ENCODE measurements at places on chromosomes 1 and 21.
A peak's percentile ranks its signal among the peaks of the same experiment; 100 is the strongest.

DNA sequence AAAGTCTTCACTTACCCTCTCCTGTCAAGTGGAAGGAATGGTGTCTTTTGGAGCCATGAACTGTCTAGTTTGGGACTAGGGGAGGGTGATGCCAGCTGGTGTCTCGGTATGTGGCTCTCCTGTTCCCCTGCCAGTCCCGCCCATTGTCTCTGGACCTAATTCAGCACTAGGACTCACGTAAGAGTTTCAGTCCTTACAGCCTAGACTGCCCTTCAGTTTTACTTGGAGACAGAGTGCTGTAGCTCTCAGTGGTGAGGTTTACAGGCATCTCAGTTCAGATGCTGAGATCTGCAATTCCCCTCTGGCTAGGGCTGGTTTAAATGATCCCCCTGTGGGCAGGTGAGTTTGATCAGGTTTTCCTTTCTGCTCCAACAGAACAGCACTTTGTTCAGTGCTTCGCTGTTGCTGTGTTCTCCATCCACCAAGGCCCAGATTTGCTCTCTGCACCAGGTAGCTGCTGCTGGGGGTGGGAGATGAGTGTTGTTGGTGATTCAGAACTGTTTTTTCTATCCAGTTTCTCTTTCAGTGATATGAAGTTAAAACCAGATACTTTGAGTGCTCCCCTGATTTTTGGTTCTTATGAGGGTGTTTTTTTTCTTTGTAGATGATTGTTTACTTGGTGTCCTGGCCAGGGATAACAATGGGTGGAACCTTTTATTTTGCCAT, 198.3 kb upstream of the RNPC3 start:
- DNase-seq: no peak

DNA sequence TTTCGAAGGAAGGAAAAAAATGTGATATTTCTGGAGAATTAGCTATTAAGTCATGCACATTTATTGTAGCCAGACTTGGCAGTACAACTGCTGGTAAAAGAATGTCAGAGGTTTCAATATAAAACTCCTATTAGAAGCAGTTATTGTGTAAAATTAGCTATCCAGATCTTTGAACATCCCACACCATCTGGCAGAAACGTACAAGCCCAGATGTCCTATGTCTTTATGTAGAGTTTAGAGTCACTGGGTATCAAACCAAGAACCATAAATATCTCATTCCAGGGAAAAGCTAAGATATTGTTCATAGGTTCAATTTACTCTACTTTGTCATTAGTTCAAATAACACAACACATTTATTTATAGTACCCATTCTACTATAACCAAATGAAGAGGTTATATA, 31.4 kb downstream of the OLFM3 start:
- no peak for DNase-seq

DNA sequence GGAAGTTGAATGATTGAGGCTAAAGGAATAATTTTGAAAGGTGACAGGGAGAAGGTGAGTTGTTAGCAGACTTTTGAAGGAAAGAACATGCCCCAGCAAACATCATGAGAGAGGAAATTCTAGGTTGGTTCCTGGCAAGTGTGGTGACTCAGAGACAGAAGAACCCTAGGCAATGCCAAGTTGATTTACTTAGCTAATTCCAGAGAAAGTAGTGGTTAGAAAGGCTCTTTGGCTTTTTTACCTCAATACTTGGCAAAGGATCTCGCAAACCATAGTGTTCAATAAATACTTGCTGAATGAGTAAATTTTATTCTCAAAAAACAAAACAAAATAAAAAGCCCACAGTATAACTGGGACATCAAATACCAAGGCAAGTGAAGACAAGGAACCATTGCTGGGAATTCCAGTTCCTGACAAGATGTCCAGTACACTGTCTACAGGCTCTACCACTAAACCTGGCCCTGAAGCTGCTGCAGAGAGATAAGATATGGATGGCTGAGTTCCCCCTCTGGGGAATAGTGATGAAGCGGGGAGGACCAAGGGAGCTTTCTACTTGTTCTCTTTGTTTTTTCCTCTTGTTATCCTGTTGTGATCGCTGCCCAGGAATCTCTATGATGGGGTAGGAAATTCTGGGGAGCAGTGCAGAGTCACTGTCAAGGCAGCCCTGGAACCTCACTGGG, 48.2 kb downstream of the IL12RB2 start:
- DNase-seq: no peak

DNA sequence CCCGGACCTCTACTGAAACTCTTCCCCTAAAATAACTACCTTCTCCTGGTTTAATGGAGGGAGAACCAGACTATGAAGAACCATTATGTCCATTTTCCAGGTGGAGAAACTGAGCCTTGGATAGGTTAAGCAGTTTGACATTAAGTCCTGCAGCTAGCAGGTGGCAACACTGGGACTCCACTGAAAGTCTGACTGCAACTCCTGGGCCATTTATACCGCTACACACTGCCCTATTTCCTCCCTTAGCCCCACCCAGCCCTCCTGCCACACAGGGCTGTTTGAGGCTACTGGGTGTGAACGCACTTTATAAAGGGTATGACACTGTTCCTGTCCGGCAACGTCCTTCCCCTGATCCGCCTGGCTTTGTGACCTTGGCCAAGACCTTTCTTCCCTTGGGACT, 511 bp upstream of the INPP5B start:
- no peak for DNase-seq

DNA sequence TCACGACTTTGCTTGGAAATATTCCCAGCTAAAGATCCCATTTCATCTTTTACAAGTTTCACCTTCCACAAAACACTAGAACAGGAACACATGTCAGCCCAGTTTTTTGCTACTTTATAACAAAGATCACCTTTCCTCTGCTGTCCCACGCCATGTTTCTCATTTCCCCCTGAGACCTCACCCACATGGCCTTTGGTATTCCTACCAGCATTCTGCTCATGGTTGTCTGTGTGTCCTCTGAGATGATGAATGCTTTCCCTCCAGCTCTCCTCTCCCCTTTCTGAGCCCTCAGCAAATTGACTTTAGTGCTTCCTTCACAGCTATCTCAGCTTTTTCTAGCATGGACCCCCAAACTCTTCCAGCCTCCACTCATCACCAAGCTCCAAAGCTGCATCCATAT, 32.3 kb upstream of the ABCG1 start:
- DNase-seq: no peak

GRCh38 chr1:23799570-23800399, 769 bp downstream of the GALE start:
- DNase-seq: no peak

- no peak for DNase-seq
These were observed 187.1 kb downstream of the LMO4 start for GRCh38 chr1:87515781-87516180.

DNA sequence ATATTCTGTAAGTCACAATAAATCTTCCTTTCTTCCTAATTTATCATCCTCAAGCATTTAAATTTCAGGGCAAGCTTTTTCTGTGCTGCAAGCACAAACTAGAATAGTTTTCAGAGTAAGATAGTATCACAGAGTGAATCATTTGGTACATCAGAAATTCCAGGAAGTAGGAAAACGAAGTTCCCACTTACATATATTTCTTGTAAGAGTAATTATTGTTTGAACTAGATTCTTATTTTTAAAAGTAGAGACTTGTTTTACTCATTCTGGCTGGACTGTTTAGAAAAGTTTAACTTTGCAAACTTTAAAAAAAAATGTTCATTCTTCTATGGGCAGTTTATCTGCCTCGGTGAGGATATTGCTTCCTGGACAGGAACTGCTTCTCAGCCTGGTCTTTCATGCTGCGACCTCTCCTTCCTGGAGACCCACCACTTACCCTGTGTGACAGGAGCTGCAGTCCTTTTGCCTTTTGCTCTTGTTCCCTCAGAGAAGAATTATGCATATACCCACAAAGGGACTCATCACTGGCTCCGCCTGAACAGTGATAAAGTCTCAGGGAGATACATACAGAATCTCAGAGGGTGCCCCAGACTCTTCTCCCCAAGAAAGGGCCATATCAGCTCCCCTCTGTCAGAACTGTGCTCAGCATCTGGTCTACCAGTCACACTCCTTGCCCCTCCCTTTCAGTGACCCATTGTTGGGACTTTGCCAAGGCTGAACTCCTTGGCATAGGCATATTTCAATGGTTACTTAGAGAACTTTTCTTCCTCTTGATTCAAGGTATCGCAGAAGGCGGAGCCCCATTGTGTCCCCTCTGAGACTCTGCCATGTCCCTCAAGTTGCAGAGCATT, 102.7 kb upstream of the CD55 start:
- DNase-seq: no peak

DNA sequence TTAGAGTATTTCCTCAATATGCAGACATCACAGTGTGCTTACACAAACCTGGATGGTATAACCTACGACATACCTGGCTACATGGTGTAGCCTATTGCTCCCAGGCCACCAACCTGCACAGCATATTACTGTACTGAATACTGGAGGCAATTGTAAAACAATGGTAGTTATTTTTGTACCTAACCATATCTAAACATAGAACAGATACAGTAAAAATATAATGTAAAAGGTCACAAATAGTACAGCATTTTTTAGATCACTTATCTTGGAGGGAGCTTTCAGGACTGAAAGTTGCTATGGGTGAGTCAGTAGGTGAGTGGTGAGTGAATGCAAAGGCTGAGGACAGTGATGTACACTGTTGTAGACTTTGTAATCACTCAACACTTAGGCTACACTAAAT, 492.3 kb downstream of the MRPL39 start:
- no peak for DNase-seq

DNA sequence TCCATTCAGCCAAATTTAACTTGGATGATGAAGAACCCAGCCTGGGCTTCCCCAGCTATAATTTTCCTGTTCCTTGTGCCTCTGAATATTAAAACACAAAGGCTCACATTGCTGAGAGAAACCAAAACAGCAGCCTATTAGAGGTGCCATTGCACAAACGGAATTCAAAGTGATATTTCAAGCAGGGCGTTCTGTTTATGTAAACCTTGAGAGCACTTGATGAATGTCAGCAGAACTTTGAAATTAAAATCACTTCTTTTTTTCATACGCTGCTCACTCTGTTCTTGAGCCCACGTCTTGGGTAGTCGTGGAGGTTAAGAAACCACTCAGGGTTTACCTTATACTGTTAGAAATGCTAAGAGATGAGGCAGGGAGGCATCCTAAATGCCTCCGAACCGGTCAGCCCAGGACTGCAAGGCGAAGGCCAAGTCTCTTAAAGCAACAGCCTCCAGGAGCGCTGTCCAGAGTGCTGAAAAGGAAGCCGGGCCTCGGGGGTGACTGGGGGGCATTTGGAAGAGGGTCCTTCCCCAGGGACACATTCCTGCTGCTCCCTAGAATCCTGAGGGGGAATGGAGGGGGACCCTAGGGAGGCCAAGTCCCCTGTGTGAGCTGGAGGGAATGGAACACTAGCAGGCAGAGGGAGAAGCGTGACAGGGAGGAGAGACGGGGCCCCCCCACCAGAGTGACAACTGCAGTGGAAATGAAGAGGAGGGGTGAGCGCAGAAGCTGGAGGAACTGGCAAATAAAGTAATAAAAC, 154.8 kb upstream of the VAMP3 start:
- peak; percentile 6 for DNase-seq
